ENCODE measurements at places on chromosomes 3 and 15.

GRCh38 chr3:58386626-58387365, 46.8 kb downstream of the PDHB start:
- peak; percentile 12 for DNase-seq

DNA sequence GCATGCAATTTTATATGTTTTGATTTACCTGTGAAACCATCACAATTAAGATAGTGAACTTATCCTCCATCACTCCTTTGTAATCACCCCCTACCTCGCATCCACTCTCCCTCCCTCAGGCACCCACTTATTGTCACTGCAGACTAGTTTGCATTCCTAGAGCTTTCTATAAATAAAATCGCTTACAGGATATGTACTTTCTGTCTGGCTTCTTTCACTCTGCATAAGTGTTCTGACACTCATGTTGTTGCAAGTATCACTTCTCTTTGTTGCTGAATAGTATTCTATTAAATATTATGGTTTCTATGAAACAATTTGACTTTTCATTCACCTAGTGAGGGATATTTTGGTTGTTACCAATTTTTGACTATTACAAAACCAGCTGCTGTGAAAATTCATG, 139.3 kb downstream of the RSRC1 start:
- no peak for DNase-seq

- no peak for DNase-seq
Measured at GRCh38 chr3:10228248-10228950, 19.9 kb upstream of the TATDN2 start.

DNA sequence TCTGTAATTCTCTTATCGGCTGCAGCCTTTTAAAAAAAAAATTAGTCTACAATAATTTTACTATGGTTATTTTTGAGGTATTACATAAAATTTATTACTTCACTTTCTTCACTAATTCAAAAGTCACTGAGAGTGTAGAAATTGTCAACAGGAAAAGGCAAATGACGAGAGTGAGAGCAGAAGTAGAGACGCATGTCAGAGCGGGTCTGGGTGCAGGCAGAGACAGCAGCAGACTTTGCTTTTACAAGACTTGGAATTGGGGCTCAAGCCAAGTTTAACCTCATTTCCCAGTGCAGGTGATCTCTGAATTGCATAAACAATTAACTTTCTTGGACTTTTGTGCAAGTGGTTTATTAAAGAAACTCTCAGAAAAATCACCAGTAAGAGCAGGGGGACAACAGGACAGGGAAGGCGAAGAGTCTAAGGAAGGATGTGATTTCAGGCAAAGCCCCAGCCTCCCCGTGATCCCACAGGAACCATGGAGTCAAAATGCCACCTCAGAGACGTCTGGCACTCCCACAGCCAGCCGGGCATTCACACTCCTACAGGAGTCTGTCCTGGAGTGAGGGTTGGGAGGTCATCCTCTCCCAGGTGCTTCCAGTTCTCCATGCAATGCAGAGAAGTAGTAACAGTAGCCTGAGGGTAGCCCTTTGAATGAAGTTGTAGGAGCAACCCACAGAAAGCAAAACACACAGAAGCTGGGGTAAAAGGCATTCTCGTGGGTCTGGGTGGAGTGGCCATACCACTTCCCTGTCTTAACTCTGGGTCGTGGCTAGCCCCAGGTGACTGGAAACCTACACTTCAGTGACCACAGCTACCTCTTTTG, 274.0 kb upstream of the TGFBR2 start:
- DNase-seq, result no peak

GRCh38 chr3:124834723-124835718, 52.1 kb downstream of the ITGB5 start:
- peak; percentile 54 for DNase-seq

DNA sequence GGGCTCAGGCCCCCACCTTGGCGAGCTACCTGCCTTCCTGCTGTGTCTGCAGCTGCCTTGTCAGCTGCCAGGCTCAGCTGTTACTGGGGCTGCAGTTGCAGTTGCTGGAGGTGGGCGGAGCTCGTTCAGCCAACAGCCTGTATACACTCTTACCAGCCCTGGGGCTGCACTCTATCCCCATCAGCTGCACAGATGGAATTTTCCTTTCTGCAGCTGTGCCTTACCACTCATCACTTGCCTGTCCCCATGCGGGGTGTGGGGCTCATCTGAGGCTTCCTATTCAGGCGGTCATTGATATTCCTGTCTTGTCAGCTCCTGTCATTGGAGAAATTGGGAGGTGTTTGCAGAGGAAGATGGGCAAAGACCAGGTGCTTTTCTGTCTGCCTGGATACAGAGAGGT, 9.1 kb upstream of the SYN2 start:
- no peak for DNase-seq

DNA sequence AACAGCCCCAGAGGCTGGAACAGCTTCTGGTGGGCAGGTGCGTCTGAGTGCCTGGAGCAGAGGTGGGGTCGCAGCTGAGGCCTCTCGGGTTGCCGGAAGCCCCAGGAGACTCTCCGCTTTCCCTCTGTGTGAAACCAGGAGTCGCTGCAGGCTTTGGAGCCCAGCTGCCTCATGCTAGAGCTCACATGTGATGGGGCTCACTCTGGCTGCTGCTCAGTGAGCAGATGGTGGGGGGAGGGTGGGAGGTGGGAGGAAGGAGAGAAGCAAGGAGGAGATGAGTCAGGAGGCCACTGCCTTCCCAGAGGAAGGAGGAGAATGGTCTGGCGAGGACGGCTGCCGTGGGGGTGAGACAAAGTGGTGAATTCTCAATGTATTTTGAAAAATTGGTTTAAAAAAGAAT, 290.1 kb upstream of the CHRNA7 start:
- DNase-seq, result no peak

DNA sequence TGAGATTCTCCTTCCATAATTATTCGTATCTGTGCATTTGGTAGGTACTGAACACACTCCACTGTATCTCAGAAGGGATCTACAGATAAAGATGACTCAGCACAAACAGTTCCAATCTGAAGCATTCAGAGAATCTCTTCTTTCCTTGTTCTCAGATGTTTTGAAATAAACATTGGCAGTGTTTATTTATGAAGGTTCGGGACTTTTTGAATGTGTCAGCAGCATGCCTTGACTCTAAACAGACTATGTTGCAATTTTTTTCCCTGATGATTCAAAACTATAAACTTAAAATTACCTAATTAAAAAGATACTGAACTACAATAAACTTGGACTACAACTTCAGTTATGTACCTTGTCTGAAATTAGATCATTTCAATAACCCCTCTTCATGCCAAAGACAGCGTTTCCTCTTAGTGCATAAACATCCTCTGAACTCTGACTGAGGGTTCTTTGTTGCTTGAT, 612.9 kb upstream of the TBL1XR1 start:
- no peak for DNase-seq

GRCh38 chr3:24087469-24087868, 142.4 kb downstream of the NR1D2 start:
- no peak for DNase-seq

DNA sequence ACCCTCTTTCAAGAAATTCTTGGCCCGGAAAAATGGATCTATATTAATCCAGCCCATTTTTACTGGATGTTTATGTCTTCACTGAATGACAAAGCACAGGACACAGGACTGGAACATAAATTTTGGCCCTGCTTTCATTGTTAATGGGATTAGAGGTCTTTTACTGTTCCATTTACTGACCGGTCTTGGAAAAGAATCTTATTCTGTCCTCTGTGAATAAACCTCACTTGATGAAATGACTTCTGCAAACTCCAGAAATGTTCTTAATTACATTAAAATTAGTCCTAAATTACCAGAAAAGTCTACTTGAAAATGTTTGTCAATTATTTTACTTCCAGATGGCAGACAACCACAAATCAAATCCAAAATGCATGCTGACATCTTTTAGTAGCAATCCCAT, 79.3 kb upstream of the SLC24A5 start:
- no peak for DNase-seq

DNA sequence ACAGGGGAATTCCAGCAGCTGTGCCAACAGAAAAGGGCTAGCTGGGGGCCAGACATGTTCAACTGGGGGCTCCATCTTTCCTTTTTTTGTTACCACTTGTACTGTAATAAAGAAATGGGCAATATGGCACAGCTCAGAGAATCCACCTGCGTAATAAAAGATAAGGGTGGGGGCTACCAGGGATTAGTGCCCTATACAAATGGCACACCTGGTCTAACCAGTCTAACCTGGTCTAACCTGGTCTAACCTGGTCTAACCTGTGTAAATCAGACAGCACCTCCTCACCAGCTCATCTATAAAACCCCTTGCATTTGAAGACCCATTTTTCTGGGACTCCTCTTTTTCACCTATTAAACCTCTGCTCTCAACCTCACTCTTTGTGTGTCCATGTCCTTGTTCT, 26.2 kb upstream of the CLDN16 start:
- DNase-seq, result no peak

DNA sequence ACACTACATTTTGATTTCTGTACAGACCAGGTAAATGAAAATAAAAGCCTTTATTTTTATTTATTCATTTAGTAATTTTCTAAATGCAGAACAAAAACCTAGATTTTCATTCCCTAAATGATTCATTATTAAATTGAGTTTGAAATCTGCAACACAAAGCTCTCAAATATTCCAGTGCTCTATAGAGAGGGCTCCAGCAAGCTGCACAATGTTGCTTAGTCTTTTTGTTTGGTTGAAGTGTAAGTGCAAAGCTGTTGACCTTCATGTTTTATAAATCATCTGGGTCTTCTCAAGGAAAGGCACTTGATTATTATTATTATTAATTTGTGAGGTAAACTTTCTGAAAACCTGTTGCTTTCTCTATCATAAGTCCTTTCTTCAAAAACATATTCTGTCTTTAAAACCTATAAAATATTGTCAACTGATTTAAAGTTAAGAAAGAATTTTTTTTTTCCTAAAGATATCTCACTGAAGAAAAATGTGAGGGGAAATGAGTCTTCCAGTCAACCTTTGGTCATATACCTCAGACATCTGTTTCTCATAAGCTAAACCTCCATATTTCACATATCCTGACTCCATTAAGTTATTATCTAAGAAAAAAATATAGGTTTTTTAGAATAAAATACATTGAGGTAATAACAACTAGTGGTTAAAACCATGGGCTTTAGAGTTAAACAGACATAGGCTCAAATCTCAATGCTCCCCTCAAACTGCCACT, 100.7 kb downstream of the ZIC4 start:
- no peak for DNase-seq

GRCh38 chr3:195031574-195032003, 239.4 kb downstream of the XXYLT1 start:
- DNase-seq, result no peak

DNA sequence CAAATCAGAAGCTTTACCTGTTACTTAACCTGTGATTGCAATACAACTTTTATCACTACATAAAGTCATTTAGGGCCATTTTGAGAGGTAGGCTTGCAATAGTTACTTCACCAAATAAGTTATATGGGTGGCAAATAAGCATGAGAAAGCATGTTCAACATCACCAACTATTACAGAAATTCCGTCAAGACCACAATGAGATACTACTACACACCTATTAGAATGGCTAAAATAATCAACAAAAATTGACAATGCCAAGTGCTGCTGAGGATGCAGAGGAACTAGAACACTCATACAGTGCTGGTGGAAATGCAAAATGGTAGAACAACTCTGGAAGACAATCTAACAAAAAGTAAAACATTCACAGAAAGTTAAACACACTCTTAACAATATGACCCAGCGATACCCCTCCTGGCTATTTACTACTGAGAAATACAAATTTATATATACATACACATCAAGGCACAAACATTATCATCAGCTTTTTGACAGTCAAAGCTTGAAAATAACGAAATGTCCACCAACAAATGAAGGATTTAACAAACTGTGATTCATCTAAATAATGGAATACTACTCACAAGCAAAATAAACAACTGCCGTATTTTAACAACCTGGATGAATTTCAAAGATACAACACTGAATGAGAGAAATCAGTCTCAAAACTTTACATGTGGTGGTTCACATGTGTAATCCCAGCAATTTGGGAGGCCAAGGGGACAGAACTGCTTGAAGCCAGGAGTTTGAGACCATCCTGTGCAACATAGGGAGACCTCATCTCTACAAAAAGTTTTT, 82.9 kb downstream of the MYO9A start:
- no peak for DNase-seq

Measured in hindlimb muscle (tissue), 1 donor.